ENCODE measurements at places on chromosomes 16 and 17. TPM values are rescaled to one million over a fixed set of nuclear protein-coding genes. Genes with fewer than 3 reads are reported as not detected.
A peak's percentile ranks its signal among the peaks of the same experiment; 100 is the strongest.

PRSS33 gene
- 13.2 TPM for total RNA-seq

GRCh38 chr16:19745286-19746010 lies 27.4 kb downstream of the IQCK start:
- no peak for DNase-seq

DNA sequence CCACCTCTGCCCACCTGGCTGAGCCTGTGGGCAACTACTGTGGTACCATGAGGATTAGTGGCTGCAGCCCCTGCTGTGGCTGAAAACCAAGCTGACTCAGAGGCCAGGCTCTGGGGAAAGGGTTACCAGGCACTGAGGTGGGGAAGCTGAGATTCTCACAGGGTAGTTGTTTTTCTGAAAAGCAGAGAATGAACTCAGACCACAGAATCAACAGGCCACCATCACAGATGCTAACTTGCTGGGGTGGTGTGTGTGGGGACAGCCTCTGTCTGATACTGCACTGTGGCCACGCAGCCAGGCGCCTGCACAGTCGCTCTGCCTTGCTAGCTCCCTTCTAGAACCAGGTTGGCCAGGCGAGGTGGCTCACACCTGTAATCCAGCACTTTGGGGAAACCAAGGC lies 28.8 kb downstream of the NPLOC4 start:
- no peak for DNase-seq

SLFN14 gene
- not detected for total RNA-seq

DNA sequence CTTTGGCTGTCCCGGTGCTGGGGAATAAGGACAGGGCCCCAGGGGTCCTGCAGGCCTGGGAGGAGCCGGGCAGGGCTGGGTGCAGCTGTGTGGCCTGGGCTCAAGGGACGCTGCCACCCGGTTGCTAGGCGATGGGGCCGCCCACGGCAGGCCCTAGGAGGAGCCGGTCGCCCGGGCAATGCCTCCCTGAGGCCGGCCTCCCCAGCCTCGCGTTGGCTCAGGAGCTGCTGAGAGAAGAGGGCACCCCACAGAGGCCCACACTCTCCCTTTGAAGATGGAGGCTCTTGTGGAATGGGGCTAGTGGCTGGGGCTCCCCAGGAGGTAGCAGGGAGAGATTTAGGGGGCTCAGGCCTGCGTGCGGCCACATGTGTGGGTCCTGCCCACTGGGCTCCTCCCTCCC lies at the start of gene CIBAR2:
Gene CIBAR2 (minus strand): TSS at position 109 of the 400 bp plus-strand sequence. CDS start 120 bp downstream, outside the sequence.
- DNase-seq, result peak; percentile 28

GRCh38 chr17:40659911-40660310 lies 5.1 kb downstream of the KRT222 start:
- DNase-seq, result no peak

- no peak for DNase-seq
These were observed 19.5 kb downstream of the SDR42E2 start for GRCh38 chr16:22181843-22182242.

DNA sequence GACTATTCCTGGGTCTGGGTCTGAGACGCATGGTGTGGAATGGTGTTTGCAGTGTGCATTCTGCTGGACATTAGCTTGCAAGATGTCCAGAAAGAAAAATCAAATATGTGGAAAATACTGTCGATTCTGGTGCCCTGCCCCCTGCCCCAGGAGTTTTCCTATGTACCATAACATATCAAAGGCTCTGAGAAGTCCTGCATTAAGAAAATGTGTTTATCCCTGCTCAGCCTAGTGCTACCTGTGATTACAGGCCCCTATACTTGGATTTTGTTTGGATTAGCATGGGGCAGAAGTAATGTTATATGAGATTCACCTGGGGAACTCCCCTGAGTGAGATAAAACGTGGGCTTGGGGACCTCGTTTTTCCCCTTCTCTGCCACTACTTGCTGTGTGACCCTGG lies 325.0 kb downstream of the CBLN1 start:
- DNase-seq, result no peak

DNA sequence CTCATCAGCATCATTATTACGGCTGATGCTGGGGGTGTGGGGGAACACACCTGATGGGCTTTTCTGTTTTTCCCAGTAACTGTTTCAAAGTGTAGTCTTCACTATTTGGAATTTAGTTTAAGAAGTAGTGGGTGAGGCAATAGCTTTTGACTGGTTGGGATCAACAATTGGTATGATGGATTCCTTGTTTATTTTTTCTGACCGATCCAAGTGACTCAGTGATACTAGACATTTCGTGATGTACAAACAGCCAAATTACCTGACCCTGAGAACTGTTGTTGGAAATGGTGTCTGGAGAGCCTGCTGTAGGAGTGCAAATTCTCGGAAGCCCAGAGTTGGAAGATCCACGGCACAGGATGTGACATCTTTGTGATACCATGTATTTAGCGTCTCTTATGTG lies 204.2 kb downstream of the PRKCA start:
- DNase-seq, result no peak

GRCh38 chr17:33987162-33987561 lies 267.9 kb upstream of the CCL2 start:
- no peak for DNase-seq

DNA sequence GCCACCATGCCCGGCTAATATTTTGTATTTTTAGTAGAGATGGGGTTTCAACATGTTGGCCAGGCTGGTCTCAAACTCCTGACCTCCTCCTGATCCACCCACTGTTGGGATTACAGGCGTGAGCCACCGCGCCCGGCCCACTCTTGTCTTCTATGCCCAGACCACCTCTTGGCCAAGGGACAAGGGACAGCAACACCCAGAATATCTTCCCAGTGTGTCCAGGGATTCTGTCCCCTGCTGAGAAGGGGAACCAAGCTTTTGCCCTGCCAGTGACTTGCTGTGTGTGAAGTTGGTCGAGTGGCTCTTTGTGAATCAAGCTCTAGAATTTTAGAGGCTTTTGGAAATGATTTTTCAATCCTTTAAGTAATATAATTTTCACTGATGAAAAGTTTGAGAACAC lies 1.7 kb upstream of the MPO start:
- DNase-seq, result no peak

CHRNE gene
- total RNA-seq, result 0.19 TPM

DNA sequence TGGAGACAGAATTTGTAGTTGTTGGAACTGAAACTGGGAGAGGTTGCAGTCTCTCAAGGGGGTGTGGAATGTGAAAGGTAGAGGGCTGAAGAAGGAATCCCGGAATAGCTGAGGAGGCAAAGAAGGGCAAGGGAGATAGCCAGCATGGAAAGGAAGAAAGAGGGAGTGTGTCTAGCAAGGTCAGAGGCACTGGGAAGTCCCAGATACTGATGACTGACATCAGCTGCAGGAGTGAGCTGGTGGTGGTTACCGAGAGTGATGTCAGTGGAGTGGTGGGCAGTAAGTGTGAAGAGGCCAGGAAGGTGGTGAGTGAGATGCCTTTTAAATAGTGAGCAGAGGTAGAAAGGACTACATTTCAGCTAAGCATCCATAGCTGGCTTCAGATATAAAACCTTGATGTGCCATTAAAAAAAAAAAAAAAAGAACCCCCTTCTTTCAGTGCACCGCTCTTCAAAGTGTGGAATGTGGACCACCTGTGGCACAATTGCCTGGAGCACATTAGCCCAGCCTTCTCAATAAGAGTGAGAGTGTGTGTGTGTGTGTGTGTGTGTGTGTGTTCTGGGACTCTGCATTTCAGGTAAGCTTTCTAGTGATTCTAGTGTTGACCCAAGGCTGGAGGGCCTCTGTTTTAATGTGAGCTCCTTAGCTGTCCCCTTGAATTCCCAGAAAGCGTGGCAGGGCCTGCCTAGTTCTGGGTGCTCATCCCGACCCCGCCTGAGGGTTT lies 8.5 kb downstream of the PRMT7 start:
- DNase-seq, result no peak

DNA sequence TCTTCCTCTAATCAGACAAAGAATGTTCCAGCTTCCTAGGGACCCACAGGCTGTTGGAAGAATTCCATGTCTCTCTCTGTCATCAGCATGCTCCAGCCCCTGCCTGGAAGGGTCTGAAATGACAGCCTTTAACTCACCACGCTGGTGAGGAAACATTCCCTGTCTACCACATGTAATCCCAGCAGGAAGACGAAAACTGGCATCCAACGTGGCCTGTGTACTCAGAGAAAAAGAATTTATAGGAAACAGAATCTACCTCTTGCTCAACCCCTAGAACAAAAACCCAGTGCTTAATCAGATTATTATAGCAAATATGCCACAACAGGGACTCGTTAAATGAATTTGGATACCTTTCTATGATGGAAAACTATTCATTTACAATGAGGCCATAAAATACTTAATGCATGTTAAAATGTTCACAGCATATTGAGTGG lies 147.3 kb upstream of the FOXF1 start:
- no peak for DNase-seq

GRCh38 chr16:48907906-48908634 lies 298.1 kb upstream of the N4BP1 start:
- no peak for DNase-seq

DNA sequence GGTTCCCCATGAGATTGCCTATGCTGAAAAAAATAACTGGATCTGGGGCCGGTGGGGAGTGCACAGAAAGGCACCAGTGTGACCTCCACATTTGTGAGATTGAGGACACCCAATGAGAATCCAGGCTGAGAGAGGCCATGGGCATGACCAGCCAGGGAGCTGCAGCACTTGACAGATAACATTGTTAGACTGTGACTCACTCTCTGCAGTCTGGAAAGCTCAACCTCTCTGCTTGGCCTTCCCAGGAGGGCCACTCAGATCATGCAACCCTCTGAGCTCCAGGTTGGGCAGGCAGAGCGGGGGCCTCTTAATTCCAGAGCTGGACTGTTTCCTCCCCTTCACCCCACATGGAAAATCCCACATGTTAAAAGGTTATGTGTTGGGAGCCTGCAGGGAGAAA lies 30.1 kb downstream of the FZD2 start:
- peak; percentile 90 for DNase-seq

HOXB3 gene
- 151 TPM for total RNA-seq

DNA sequence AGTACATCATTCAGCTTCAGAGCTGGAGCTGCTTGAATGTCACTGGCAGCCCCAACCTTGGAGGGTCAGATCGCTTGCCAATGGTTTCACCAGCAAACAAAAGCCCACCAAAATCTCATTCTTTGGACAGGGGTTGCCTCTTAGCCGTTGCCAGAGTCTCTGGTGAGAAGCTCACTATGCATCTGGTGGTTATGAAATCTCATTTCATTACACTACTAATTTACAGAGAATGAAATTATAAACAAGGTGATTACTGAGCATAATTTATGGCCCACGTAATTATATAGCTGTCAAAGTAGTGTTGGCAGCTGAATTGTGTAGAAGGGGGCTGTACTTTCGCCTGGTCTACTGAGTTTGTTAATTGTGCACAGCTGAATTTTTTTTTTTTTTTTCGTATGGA lies 688.9 kb upstream of the KIF2B start:
- DNase-seq, result no peak

DNA sequence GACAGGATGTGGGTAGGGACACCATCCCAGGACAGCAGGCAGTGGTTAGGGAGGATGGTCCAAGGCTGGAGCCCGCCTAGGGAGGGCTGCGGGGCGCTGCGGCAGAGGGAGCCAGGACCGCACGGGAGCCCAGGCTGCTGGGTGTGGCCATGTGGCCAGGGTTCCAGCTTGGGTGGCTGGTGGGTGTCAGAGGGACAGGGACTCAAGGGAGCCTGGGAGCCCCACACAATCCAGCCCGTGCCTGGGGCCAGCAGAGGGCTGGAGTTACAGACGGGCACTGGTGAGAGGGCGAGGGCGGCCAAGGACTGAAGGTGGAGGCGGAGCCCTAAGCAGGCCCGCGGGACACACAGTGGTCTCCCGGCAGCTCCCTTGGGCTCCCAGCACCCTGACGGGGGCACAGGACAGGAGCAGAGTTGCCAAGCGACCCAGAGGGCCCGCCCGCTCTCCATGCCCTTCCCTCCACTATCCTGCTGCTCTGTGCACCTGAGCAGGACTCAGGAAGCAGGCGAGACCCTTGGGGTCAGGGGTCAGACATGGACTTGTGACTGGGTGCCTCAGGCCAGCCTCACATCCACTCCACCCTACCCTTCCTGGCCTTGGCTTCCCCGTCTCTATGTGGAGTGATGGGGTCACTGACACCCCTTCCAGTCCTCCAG lies 7.1 kb downstream of the MRPL28 start:
- DNase-seq, result no peak

DNA sequence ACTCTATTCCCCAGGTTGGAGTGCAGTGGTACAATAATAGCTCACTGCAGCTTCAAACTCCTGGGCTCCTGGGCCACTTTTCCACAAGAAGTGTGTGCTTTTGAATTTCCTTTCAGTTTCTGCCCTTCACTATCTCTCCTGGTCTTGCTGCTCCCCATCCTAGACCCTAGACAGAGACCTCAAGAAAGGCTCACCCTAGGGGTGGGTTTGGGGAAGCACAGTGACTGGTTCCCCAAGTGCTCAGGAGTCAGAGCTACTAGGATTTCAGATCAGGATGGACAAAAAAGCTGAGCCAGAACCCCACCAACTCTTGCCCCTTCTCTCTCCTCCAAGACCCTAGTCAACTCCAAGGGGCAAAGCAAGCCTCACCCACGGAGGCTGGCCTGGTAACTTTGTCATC lies 1.6 kb upstream of the SEBOX start:
- no peak for DNase-seq

DNA sequence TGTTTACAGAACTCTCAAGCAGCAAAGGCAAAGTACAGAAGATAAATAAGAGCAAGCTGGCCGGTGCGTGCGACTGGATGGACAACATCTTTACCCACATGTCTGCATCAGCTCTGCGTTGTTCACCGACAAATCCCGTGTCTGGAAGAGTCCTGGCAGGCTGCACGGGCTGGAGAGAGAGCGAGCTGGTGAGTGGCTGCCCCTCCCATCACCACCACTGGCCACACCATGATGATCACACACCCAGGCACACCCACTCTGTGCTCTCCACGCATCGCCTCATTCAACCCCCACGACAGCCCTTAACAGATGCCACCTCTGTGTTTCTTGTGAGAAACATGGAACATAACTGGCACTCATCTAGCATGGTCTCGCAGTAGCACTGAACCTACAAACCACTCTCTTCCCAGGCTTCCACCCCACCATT lies 59.2 kb downstream of the ANKRD11 start:
- no peak for DNase-seq

KRT10 gene
- 171 TPM for total RNA-seq

OR1A2 gene
- not detected for total RNA-seq

- DNase-seq, result no peak
These were observed 3.2 kb downstream of the CA10 start for GRCh38 chr17:52155301-52155700.
